ENCODE measurements at places on chromosomes 6 and 20.

- peak; percentile 51 for DNase-seq
Observed at GRCh38 chr6:28657769-28658465, 132.2 kb downstream of the GPX5 start.

DNA sequence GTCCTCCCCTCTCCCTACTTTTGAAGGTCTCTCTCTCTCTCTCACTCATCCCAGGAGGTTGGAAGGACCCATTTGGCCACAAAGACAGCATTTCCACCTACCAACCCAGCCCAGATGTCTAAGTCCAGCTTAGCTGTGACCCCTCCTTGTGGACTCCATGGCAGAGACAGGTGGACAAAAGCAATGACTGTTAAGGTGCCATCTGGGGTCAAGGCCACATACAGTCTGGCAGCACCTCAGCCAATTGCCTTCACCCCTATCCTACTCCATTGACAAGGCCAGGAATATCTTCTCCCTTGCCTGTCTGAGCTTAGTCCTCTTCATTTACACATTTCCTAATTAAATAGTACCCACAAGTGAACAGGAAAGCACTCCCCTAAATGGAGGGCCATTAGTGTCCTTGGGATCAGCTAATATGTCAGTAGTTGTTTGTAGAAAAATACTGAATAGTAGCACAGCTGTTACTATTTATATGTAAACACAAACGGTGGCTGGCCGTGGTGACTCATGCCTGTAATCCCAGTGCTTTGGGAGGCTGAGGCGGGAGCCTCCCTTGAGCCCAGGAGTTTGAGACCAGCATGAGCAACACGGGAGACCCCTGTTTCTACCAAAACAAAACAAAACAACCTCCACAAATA is 28.8 kb downstream of the GCM1 start:
- no peak for DNase-seq

DNA sequence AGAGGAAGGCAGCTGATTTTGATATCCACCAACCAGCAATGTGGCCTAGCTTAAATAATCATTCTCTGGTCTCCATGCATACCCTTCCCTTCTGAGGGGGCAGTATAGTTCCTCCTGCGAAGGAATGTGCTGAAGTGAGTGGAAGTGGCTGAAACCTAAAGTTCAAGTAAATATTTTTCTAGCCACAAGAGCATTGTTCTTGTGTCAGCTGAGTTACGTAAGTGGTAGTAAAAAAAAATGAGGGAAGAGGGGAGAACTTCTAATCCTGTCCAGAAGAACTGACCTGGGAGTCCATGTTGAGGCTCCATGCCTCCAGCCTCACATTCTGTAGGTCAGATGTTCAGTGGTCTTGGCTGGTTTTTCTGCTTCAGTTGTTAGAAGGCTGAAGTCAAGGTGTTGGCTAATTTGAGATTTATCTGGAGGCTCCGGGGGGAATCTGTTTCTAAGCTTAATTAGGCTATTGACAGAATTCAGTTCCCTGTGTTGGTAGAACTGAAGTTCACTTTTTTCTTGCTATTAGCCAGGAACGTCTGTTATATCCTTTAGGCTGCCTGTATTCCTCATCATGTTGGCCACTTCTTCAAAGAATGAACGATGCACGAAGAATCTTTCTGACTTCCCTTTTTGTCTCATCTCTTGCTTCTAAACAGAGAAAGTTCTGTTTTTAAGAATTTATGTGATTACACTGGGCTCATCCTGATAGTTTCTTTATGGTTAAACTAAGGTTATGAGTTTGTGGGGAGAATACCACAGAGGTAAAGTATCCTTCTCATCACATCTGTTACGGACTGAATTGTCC is 207.1 kb upstream of the PRSS16 start:
- no peak for DNase-seq

- no peak for DNase-seq
Observed at GRCh38 chr6:153023977-153024708, 21.6 kb upstream of the MTRF1L start.

DNA sequence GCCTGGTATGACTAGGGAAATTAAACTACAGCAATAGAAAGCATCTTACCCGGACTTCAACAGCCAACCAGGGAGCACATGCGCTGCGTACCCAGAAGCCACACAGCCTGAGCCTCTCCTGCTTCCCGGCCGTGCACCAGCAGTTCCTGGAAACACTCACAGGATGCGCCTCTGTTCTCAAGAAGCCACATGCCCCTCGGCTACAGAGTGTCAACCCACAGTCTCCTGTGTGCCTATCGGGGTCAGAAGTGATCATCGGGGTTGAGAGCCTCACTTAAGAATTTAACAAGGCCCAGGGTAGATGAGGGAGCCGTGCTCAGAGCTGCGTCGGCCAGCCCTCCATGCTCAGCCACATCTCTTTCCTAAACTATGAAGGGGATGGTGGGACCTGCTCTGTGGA is 147.2 kb upstream of the GGTLC1 start:
- DNase-seq, result no peak

- DNase-seq, result no peak
Observed at GRCh38 chr20:11387189-11387754, 530.4 kb upstream of the BTBD3 start.

DNA sequence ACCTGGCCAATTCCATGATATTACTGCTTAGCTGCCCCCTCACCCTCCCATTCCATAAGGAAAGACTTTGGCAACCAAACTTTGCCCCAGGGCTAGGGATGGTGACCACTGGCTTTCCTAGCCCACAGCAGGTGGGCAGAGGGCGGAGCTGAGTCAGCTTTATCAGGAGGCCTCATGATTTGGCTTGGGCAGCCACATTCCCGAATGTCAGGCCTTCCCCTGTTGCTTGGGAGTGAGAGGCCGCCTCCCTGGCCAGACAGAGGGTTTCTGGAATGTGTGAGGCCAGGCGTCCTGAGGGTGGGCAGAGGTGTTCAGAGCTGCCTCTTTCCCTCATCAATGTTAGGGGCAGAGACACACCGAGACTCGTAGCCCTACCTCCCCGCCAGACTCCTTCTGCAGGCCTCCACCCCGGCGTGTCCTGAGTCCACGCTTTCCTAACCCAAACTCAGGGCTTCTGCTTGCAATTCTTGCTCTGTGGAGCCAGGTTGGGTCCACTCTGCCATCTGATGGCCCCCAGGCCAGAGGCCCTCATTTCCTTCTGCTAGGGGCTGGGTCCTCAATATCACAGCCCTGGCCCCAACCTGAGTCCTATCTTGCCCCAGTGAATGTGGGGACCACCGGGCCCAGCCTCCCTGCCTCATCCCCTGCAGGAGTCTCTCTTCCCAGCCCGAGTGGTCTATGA is 19.3 kb downstream of the UQCC2 start:
- DNase-seq, result no peak

GRCh38 chr6:81977486-81977885 is 225.0 kb upstream of the TENT5A start:
- no peak for DNase-seq
